Glutamatergic neuron (in vitro differentiated cells): ENCODE measurements at places on chromosomes 16 and 17. TPM values are rescaled to one million over a fixed set of nuclear protein-coding genes. Genes with fewer than 3 reads are reported as not detected.

GRCh38 chr16:23836404-23837311 is 875 bp downstream of the PRKCB start:
- peak; percentile 37 for DNase-seq

The SNAI3 gene
- total RNA-seq: not detected

The STX8 gene
- total RNA-seq: 61.0 TPM

The AIPL1 gene
- total RNA-seq: 0.76 TPM

DNA sequence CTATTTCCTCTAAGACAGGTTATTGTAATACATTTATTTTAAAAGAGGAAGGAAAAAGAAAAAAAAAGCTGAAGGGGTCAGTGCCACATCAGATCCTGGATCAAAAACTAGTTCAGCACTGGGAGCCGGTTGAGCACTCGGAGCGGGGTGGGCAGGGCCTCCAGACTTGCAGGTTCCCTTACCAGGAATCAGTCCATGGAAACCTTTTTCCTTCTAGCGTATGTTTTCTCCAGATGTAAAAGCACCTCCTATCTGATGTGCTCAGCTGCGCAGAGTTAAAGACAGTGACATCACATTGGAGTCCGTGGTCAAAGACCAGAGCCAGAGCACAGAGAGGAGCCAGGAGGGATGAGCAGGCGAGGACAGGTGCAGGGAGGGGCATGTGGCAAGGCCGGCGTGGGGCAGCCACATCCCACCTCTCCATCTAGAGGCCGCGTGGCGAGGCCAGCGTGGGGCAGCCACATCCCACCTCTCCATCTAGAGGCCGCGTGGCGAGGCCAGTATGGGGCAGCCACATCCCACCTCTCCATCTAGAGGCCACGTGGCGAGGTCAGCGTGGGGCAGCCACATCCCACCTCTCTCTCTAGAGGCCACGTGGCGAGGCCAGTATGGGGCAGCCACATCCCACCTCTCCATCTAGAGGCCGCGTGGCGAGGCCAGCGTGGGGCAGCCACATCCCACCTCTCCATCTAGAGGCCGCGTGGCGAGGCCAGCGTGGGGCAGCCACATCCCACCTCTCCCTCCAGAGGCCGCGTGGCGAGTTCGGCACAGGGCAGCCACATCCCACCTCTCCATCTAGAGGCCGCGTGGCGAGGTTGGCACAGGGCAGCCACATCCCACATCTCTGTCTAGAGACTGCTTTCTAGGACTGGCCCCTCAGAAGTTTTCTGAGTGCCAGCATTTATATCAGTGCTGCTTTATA is 166.8 kb upstream of the CHMP6 start:
- DNase-seq: no peak

The NCOR1 gene
- 152 TPM for total RNA-seq

DNA sequence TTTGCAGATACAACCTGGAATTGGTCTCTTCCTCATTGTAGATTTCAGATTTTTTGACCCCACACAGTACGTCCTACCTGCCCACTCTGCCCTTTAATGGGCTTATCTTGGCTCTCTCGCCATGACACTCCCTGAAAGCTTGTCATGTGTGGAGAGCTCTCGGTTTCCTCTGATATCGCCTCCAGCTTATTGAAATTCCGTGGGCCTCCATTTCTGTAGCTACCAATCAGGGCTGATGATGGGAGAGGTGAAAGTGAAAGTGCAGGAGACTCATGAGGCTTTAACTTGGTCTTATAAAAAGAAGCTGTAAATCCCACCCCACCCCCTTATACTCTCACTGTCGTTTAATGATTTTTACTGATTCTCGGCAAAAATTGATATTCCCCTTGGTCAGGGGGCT is 17.7 kb downstream of the HOXB1 start:
- DNase-seq: no peak

The KRT39 gene
- not detected for total RNA-seq
